ENCODE measurements at places on chromosomes 5 and 9. TPM values are rescaled to one million over a fixed set of nuclear protein-coding genes. Genes with fewer than 3 reads are reported as not detected.
A peak's percentile ranks its signal among the peaks of the same experiment; 100 is the strongest.

DNA sequence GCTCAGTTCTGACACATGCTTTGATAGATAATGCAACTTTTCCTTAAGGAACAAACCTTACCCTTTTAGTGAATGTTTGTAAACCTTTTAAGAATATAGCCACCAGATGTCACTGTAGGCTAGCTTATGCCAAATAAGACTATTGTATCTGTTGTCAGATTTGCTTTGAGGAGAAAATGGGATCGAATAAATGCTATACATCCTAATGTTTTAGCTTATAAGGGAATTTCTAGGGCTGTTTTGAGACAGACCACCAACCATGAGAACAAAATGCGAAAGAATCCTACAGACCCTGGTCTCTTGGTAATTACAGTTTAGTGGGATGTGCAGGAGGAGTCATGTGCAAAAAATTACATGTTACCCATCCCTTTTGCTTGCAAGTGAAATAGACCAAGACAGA lies 127.6 kb upstream of the NMUR2 start:
- peak; percentile 79 for DNase-seq

DNA sequence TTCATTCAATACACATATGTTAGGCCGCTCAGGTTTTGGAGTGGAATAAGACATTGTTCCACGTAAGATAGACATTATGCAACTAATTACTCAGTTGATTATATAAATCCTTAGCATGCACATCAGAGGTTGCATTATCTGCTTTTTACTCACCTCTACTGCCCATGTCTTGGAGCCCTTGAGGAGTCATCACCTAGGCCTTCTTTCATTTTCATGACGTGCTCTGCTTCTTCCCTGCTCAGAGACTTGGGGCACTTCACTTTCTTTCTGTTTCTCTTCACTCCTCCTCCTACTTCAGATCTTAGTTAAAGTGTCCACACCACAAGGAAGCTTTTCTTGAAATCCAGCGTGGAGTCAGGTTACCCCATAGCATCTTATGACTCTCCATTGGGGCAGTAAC lies 241.1 kb downstream of the TLR4 start:
- DNase-seq: no peak

GRCh38 chr5:150320044-150320613 lies 17.4 kb upstream of the ARSI start:
- peak; percentile 30 for DNase-seq

GRCh38 chr9:100063185-100063584 lies 35.6 kb downstream of the ERP44 start:
- DNase-seq: peak; percentile 57

GRCh38 chr5:15073453-15073852 lies 201.9 kb upstream of the ANKH start:
- no peak for DNase-seq

DNA sequence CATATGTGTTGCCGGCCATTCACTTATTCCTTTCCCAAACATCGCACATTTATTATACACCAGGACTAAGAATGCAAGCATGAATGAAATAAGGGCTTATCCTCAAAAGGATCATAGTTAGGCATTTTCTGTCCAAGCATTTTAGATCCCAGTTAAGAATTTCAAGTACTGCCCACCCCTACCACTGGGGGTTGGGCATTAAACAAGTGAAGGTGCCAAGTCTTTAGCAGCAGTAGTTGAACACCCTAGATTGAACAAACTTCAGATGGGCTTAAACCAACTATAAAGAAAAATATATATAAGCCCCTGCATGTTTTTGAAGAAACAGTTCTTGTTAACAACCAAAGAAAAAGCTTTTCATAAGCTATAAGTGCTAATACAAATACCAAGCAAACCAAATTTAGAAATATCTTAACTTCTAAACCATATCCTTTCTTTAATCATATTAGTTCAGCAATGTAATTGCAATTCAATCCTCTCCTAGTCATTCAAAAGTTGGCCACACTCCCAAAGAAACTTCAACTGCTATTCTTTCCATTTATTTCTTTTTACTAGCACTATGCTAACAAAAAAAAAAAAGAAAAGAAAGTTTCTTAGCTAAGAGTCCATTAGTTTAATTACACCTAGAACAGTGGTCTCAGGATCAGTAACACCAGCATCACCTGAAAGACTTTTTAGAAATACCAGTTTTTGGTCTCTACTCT lies 149.8 kb downstream of the MLLT3 start:
- DNase-seq: no peak

GRCh38 chr5:151100681-151101080 lies 19.8 kb upstream of the TNIP1 start:
- no peak for DNase-seq

- DNase-seq: no peak
Measured at GRCh38 chr9:37239224-37239859, 119.0 kb downstream of the ZCCHC7 start.

DNA sequence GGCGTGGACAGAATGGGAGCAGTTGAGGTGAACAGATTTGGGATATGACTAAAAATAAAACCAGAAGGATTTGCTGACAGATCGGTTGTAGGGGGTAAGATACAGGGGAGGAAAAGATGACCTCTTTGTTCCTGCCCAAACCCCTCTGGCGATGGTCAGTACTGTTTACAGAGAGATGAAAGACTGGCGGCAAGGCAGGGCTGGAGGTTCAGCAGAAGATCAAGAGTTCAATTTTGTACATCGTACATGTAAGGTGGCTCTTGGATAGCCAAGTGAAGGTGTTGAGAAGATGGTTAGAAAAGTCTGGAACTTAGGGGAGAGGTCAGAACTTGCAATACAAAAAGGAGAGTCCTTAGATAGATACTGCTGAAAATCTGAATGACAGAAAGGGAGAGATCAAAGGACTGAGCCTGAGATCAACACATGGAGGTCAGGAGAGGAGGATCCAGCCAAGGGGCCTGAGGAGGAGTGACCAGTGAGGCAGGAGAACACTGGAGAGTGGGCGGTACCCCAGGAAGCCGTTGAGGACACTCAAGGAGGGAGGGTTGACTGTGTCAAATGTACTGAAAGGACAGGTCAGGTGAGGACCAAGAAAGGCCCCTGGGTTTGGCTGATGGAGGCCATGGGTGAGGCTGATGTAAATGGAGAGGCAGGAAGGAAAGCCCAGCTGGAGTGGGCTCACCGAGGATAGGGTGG lies 7.1 kb downstream of the IL4 start:
- no peak for DNase-seq

- no peak for DNase-seq
Measured at GRCh38 chr9:129340427-129341170, 162.5 kb upstream of the IER5L start.

GRCh38 chr9:99034149-99034548 lies 70.8 kb upstream of the TGFBR1 start:
- DNase-seq: no peak

GRCh38 chr5:146179696-146180095 lies 2.8 kb downstream of the LARS1 start:
- no peak for DNase-seq

DNA sequence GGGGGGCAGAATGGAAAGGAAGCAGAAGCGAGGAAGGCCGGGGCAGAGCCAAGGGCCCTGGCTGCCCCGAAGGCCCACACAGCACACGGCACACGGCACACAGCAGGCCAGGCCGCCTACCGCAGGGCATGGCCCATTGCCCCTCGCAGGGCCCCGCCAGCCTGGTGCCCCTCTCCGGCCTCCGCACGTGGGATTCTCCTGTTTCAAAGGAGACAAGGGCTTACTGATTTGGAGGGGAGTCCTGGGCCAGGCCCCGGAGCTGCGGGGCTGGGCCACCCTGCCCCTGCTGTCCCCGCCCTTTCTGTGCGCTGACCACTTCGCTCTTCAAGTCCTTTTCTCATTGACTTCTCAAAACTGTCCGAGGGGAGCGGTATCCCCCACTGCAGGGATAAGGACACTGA lies 7.7 kb upstream of the PHYKPL start:
- no peak for DNase-seq

BTNL8 gene
- 22.0 TPM for total RNA-seq

ARSI gene
- 1.7 TPM for total RNA-seq

DNA sequence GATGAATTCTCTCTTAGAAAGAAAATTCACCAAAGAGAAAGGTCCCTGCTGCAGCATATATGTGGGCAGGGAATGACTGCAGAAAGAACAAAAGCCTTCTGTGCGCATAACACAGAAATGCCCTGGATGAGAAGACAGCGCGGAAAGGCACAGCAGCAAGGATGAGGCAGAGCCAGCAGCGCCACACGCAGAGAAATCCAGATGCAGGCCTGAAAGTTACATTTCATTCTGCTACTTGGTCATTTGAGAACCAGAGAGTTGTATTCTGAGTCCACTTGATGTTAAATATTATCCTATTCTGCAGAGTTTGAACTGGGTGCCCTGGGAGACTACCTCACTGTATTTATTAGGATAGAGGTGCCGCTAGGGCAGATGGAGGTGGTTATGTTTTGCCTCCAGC lies 68.5 kb downstream of the GLDC start:
- DNase-seq: no peak

DNA sequence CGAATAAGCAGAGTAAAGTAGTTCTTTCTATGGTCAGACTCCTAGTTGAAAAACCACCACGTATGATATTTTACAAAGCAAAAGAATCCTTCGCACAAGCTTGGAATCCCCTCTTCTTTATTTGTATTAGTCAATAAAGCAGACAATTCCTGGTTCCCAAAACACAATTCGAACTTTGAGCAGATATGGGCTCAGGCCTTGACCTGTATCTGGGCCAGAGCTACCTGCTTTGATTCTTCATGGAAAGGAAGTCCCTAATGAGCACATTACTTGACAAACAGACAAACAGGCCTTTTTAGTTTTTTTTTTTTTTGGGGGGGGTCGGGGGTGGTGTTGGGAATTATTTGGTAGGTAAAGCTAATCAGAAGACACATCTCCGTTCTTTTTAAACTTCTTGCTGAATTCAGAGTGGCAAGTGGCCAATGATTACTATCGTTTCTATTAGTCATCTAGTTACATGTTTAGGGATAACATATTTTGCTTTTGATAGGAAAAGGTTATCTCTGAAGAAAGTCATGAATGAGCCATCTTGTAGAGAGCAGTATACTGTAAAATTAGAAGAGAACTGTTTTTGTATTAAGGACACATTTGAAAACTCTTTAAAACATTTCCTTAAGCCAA lies 116.6 kb upstream of the HMHB1 start:
- DNase-seq: no peak

Data from stomach (tissue), 19 donors.